ENCODE measurements at places on chromosomes 13 and 19.

GRCh38 chr19:1231729-1232637 lies 5.8 kb downstream of the CBARP start:
- no peak for DNase-seq

- no peak for DNase-seq
Observed at GRCh38 chr19:1223018-1223855, 14.6 kb downstream of the CBARP start.

DNA sequence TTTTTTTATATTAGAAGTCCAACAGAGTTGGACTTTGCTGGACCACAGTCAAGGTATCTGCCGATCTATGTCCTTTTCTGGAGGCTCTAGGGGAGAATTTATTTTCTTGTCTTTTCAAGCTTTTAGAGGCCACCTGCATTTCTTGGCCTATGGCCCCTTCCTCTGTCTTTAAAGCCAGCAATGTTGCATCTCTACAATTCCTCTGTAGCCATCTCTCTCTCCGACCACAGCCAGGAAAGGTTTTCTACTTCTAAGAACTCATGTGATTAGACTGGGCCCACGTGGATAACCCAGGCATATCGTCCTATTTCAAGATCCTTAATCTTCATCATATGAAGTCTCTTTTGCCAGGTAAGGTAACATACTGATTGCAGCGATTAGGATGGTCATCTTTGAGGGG lies 43.5 kb upstream of the RGCC start:
- DNase-seq: no peak

DNA sequence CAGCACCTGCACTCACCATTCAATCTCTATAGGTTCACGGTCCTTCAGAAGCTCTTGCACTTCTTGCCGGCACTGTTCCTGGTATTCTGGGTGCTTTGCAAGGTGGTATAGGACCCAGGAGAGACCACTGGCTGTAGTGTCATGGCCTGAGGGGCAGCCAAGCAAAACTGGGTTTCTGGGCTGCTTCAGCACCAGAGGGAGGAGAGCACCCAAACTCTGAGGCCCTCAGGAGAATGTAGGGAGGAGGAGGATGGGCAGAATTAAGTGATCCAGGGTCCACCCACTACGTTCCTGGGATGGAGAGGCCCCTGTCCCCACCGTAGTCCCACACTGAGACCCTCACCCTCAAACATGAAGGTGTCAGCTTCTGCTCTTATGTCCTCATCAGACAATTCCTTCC lies 12.3 kb downstream of the CYP4F11 start:
- no peak for DNase-seq

- no peak for DNase-seq
Observed at GRCh38 chr13:73337532-73337931, 278.7 kb downstream of the KLF5 start.

GRCh38 chr13:108915634-108916512 lies 286.5 kb downstream of the MYO16 start:
- peak; percentile 73 for DNase-seq

- no peak for DNase-seq
Observed at GRCh38 chr13:52393572-52394357, 12.2 kb downstream of the THSD1 start.

DNA sequence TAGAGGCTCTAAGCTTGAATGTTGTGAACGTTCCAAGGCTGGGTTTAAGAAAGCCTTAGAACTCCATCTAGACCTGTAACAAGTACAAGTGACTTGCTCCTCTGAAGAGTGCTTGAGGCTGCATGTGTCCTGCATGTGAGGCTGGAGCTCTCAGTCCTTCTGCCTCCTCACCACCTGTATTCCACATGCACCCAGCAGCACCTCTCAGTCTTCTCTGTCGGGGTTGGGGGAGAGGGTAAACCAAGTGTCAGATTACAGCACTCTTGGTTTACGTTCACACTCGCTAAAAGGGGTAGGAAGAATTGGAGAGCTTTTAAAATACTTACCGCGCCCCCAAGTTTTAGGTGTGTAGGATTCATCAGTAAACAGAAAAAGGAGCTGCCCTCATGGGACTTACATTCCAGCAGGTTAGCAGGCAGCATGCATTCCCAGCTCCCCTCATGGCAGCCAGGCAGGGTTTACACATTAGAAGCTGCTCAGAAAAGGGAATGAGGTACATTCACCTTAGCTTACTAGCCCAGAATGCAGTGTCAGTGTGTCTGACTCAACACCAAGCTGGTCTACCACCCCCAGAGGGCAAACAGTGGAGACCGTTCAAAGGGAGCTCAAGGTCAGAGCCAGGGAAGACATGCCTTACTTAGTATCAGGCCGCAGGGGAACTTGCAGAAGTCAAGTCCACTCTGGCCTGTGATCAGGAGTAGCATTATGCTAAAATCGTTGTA lies 248.1 kb downstream of the PCCA start:
- no peak for DNase-seq

DNA sequence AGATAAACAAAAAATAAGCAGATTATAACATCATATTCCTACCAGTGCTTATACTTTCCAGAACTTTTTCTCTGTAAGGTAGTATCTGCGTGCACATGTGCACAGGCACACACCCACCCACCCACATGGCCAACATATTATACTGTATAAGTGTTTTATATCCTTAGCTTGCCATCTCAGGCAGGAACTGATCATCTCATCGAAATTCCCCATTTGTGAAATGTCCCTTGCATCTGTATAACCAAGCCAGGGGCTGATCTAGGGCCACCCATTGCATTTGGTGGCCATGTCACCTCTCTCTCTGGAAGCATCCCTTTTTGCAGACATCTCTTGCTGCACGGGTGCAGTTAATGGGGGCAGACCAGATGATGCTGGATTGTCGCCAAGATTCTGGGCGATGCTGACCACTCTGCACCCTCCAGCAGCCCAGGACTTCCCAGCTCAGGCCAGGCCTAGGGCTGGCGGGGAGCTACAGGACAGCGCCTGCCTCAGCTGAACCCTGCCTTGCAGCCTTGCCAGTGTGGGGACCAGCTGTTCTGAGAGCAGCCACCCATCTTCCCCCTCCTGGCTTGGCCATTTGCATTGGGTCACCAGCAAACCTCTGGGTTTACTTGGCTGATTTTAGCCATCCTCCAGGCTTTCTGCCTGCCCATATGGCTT lies 95.9 kb downstream of the SLC7A1 start:
- DNase-seq: no peak

DNA sequence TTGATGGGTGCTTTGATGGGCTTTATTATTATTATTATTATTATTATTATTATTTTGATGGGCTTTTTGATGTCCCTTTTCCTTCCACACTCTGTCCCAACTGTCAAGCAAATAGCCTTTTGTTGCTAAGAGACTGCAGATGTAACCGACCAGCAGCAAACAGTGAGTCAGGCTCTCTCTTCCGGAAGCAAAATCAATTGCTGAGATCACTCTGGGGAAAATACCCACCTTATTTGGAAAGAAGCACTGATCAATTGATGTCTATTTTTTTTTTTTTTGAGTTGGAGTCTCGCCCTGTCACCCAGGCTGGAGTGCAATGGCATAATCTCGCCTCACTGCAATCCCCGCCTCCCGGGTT lies 2.9 kb downstream of the LDLR start:
- DNase-seq: peak; percentile 26

- DNase-seq: no peak
Observed at GRCh38 chr13:50213526-50213925, 198.3 kb downstream of the KCNRG start.

DNA sequence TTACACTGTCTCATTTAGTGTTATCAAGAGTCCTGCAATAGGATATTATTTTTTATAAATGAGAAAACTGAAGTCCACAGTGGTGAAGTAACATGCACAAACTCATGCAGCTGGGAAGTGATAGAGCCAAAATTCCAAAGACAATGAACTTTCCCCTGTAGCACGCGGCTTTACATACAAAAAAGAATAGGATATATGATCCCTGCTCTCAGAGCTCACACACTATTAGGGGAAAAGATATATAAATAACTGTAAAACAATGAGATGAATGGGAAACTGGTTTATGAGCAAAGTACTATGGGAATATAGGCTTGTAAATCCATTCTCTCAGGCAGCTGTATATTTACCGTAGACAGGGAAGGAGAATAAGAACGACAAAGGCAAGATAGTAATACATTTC lies 39.7 kb downstream of the THSD1 start:
- DNase-seq: no peak

- no peak for DNase-seq
Observed at GRCh38 chr19:36573895-36574720, 1.0 kb upstream of the ZNF529 start.

- no peak for DNase-seq
Observed at GRCh38 chr19:831407-832369, 4.1 kb downstream of the AZU1 start.

GRCh38 chr13:24261566-24261965 lies 47.8 kb upstream of the C1QTNF9 start:
- DNase-seq: no peak

GRCh38 chr19:5128251-5128935 lies 159.5 kb downstream of the KDM4B start:
- DNase-seq: no peak

GRCh38 chr19:5984600-5984999 lies 6.7 kb upstream of the RANBP3 start:
- no peak for DNase-seq

DNA sequence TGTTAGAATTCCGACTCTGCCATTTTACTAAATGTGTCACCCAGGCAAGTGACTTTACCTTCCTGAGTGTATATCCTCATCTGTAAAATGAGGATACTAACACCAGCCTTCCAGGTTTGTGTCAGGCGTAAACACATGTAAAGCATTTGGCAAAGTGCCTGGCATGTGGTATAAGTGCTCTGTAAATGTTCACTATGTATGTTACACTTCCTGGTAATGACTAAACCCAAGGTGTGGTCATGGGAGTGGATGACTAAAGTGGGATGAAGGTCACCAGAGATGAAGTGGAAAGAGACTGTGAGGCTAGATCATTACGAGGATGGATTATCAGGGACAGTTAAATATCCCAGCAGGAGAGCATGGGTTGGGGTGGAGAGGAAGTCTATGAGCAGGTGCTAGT lies 25.6 kb downstream of the DEDD2 start:
- DNase-seq: no peak

- DNase-seq: no peak
Observed at GRCh38 chr13:49098198-49098597, 121.9 kb upstream of the MLNR start.

DNA sequence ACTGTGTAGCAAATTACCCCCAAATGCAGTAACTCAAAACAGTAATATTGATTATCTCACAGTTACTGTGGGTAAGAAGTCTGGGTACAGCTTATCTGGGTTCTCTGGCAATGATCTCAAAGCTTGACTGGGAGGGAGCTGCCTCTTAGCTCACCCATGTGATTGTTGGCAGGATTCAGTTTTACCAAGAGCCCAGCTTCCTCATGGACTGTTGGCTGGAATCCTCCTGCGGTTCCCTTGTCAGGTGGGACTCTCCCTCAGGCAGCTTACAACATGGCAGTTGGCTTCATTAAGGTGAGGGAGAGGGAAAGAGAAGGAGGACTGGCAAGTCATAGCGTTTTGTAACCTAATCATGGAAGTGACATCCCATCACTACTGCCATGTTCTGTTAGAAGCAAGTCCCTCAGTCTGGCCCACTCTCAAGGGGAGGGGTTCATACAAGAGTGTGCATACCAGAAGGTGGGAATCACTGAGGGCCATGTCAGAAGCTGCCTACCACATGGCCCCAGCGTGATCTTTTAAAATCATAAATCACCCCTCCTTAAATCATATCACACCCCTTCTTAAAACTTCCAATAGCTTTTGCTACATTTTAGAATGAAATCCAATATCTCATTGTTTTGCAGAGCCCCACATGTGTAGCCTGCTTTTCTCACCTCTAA lies 108.1 kb downstream of the OLFM4 start:
- no peak for DNase-seq

DNA sequence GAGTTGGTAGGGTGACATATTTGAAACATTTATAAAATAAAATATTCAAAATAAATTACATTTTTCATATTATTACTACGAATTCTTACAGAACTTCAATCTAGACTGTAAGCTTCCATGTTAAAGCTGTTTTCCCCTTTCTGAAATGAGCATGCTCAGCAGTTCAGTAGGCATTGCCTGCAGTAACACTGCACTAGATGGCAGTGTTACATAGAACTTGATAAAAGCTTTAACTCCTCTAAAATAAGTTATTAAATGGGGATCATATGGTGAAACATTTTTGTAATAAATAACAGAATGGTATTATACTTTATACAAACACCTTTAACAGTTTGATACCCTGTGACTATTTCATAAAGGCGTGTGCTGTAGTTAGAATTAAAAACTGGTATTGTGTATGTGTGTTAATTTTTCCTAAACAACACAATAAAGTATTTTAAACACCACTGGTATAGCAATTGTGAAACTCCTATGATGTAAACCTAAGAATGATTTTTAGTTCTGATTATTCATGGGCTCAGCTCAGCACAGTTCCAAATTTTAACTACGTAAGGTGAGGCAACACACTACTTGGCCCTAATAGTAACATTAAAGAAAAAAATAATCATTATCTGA lies 11.6 kb upstream of the GPR18 start:
- peak; percentile 28 for DNase-seq

DNA sequence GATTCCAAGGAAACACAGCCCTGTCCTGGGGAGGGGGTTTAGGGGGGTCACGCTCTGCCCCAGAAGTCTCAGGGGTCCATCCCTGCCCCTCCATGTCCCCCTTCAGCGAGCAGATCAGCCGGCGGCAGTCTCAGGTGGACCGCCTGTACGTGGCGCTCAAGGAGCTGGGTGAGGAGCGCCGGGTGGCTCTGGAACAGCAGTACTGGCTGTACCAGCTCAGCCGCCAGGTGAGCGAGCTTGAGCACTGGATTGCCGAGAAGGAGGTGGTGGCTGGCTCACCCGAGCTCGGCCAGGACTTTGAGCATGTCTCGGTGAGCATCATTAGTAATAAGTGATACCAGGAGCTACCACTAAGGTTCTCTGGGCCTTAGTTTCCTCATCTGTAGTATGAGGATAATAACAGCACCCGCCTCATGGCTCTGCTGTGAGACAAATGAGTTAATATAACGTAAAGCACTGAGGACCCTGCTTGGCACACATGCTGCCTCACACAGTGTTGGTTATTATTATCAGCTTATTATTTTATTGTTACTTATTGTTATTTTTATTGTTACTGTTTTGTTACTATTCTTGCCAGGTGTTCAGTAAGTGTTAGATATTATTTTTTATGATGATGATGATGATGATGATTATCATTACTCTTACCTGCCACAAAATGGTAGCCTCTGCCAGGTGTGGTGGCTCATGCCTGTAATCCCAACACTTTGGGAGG lies 20.5 kb upstream of the SHKBP1 start:
- no peak for DNase-seq

- no peak for DNase-seq
Observed at GRCh38 chr13:99263126-99263785, 5.1 kb upstream of the GPR18 start.

DNA sequence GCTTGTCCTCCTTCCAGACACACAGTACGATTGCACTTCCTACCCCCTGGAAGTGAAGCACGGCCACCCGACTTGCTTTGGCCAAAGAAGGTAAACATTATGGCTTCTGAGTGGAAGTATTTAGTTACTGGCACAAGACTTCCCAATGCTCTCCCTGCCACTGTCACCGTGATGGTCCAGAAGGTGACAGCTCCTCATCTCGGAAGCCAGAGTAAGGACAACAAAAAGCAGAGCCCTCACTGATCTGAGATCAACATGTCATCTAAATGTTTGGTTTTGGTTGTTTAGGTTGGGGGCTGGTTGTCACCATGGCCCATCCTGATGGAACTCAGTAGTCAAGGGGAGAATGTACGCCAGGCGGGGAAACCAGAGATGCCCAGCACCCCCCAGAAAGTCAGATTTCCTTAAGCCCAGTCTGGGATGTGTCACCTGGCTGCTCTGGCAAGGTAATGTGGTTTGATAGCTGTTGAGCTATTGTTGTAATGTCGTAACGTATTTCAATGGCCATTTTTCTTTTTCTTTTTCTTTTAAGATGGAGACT lies 170.1 kb upstream of the ZNF536 start:
- no peak for DNase-seq

GRCh38 chr13:93769101-93769500 lies 542.5 kb downstream of the GPC6 start:
- DNase-seq: no peak

Measured in stimulated activated CD4-positive, alpha-beta T cell treated with anti-CD3 and anti-CD28 coated beads, Interleukin-2, amount 100 ng/mL, for 4 hours (primary cell).